ENCODE measurements at places on chromosomes 5 and 9.

- no peak for DNase-seq
These were observed 2.0 kb upstream of the MPDZ start for GRCh38 chr9:13281356-13282016.

GRCh38 chr5:58760222-58760621 lies 177.3 kb downstream of the RAB3C start:
- no peak for DNase-seq

DNA sequence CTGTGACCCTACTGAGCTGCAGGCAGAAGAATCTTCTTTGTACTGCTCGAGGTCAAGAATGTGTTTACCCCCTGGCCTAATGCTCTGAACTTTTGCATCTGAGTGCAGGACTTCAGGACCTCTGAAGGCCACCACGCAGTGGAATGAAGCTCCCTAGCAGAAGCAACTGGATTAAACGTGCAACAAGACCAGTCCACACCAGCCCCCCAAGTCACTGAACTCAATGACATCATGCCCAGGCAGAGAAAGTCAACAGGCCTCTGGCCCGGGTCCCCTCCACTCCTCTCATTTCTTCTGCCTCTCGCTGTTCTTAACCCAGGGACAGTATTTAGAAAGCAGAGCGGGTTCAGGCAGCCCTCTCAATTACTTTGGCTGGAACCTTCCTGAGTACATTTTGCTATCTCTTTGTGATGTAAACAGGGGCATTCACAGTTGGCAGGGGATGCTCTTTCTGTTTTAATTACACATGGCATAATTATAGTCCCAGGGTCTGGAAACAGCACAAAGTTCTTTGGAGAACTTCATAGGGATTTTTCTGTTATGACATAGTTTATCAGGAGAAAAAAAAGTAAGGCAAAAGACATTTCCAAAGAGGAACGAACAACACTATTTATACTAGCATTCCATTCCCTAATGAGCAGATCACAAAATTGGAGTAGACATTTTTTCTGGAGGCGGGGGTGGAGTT lies 108.2 kb upstream of the SPATA31D4 start:
- DNase-seq, result no peak

DNA sequence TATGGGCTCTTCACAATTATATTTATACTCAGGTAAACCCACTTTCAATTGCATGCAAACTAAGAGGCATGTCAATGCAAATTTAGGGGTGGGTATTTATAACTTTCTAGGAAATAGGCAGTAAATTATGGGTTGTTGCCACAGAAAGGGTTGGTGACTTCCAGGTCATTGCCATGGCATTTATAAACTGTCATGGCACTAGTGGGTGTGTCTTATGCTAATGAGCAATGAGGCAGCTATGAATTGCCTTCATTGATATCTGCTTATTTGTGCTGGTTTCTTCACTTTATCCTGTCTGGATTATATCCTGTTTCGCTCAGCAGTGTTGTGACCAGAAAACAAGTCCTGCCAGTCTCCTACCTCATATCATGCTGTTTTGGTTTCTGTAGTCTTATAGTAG lies 597.3 kb upstream of the DAB2 start:
- DNase-seq, result no peak

DNA sequence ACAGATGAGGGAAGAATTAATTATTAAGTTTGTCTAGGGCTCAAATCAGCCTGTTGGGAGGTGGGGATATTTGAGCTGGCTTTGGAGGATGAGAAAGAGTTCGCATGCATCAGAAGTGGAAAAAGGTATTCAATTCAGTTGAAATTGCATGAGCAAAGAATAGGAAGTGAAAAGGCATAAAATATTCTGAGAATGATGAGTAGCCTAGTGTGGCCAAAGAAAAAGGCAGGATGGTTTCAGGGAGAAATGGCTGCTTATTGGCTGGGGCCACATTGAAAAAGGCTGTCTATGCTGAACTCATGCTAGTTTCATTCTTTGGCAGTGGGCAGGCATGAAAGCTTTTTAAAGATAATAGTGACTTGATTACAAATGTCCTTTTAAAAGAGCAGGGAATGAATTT lies 235.4 kb upstream of the RIOK2 start:
- no peak for DNase-seq

- no peak for DNase-seq
These were observed 11.7 kb upstream of the TAS2R1 start for GRCh38 chr5:9641806-9642355.

DNA sequence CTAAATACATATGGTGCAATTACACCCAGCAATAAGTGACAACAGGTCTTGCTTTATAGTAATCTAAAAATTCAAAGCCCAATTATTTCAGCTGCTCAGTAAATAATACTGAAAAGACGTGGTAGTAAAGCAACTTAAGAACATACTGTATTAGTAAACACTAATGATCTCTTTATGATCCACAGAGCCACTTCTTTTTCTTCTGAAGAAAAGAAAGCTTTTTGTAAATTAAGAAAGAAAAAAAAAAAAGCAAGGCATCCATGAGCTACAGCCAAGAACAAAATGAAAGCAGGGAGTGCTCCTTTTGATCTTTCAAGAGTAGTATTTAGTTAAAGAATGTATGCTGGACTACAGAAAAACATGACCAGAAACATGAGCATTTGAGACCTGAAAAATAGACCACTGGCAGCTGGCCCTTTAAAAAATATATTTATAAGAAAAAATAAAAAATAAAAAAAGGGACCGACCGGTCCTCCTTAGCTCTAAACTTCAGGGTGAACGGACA lies 348.7 kb downstream of the GLIS3 start:
- DNase-seq, result no peak

- no peak for DNase-seq
These were observed 28.4 kb upstream of the CAST start for GRCh38 chr5:96633820-96634219.

- no peak for DNase-seq
These were observed 31.8 kb downstream of the TSTD2 start for GRCh38 chr9:97601228-97601898.

DNA sequence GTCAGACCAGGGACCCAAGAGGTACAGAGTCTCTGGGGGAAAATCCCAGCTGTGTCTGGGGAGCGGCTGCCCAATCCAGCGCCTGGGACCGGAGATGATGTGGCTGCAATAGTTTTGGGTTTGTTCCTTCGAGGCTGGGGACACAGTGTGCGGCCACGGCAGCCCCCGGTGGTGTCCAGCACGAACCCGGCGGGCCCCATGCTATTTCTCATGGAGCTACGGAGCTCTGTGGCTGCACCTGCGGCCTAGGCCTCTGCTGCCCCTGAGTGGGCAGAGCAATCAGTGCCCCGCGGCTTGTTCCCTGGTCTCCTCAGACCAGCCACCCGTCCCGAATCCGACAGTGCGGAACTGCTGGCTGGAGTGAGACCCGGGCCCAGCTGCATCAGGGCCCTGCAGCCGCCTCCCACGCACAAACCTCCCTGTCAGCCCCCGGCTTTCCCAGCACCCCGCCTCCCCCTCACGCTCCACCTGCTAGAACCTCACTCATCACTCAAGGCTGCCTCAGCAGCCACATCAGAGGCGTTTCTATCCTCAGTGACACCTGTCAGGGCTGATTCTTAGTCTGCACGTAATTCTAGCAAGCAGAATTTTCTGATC lies 29.0 kb downstream of the SARDH start:
- peak; percentile 69 for DNase-seq

GRCh38 chr5:71969460-71969859 lies 137.8 kb upstream of the MAP1B start:
- DNase-seq, result no peak

DNA sequence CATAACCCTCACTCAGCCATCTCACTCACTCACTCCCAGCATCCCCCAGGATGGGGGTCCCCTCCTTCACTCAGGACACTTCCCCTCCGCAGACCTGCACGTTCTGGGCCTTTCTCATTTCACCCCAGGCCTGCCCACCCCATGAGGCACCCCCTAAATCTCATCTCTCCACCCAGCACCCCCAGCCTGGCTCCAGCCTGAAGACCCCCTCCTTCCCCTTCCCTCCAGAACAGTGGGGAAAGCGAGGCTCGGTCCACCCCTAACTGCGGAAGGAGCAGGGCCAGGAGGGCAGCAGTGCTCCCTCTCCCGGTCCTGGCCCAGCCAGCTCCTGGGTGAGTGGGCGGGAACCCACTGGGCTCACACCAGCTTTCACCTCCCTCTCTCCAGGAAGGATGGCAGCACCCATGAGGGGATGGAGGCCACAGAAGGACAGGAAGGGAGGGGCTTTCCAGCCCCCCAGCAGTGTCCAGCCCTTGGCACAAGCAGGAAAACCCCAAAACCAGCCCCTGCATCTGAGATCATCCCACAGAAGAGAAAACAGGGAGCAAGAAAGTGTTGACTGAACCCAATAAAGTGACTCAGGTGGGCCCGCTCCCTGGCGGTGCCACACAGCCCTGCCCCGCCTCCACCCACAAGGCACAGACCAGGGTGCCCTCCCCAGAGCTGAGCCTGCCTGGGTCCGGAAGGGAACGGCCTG lies 55.0 kb downstream of the LRSAM1 start:
- no peak for DNase-seq

GRCh38 chr9:132894346-132894745 lies 15.6 kb downstream of the SPACA9 start:
- DNase-seq, result no peak

- DNase-seq, result no peak
These were observed 9.5 kb downstream of the NUDT2 start for GRCh38 chr9:34338665-34339385.

DNA sequence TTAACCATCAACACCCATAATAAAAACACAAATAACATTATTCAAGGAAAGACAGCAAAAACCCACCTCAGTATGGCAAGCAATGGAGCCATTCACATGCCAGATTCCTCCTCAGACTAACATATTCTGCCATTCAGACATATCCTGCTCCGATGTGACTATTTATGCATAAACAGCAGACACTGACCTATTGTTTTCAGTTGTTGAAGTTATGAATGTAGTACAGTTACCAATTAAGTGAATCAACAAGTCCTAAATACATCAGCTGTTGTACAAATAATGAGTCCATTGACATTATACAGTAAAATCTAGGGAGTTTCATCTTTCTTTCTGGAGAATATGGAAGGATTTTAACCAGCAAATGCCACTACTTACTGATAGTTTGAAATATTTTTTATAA lies 131.7 kb downstream of the DENND1A start:
- no peak for DNase-seq

GRCh38 chr5:178208540-178209227 lies 4.4 kb downstream of the HNRNPAB start:
- no peak for DNase-seq

DNA sequence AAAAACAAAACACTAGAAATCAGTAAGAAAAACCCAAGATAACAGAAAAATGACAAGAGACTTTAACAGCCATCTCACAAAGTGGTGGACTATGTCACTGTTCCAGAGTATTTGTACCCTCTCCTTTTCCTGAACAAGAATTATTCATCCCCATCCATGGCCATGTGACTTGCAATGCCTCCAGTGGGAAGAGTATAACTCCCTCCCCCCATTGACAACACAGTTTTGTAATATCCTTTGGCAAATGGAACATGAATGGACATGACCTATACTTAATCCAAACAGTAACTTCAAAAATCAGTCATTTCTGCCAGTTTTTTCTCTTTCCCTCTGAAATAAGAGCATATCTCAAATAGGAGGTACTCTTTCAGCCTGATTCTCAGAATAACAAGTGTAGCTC lies 33.9 kb downstream of the PTBP3 start:
- no peak for DNase-seq

GRCh38 chr9:136062657-136063439 lies 32.2 kb downstream of the NACC2 start:
- no peak for DNase-seq

DNA sequence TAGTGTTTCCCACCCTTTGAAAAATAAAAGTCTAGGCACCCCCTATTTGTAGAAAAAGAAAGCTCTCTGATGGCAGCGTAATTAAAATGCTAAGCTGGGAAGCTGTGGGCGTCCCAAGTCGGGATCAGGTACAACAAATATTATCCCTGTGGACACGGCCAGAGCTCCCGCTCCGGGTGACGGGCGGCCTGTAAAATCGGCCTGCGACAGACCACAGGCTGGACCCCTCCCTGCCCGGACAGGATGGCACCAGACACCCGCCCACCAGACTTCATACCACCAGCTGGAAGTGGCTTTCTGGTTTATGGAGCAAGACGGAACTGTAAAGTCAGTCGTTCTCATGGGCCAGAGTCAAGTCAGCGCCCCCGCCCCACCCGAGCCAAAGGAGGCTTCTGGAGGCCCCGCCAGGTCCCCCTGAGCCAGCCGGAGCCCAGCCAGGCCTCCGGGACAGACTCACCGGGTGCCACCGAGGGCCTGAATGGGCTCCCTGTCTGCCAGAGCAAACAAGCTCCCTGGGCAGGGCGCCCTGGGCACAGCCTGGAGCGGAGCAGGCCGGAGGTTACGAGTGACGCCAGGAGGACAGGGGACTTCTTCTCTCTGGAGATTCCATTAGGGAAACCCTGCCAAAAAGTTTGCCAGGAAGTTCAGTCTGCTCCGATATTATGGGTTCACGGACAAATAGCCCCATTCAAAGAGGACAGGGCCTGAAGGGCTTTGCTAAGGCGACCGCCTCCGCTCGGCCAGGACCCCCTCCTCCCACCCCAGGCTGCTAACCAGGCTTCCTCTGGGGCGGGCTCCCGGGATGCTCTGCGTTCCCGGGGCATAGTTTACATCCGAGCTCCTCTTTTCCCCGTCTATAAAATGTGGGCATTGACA lies 173.7 kb downstream of the ERCC6L2 start:
- DNase-seq, result no peak

GRCh38 chr9:20872340-20872977 lies 159.0 kb downstream of the HACD4 start:
- DNase-seq, result no peak

GRCh38 chr5:165173651-165174050 lies 1668.2 kb downstream of the MAT2B start:
- DNase-seq, result no peak

- no peak for DNase-seq
These were observed 147.5 kb downstream of the MPDZ start for GRCh38 chr9:13131991-13132390.

DNA sequence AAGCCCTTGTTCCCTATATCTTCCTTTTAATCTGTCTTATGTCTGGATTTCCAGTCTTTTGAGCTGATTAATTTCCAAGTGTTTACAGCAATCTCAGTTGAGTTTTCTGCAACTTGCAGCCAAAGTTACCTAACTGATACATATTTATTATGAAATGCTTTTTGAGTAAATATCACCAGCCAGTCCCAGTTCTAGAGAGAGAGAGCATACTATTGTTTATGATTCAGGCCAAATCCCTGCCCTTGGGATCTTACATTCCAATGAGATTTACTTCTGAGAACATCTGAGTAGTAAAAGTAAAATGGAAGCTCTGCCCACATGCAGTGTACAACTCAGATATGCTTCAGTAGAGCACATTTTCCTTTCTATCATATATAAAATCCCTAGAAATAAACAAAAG lies 661.7 kb downstream of the KCTD16 start:
- no peak for DNase-seq

DNA sequence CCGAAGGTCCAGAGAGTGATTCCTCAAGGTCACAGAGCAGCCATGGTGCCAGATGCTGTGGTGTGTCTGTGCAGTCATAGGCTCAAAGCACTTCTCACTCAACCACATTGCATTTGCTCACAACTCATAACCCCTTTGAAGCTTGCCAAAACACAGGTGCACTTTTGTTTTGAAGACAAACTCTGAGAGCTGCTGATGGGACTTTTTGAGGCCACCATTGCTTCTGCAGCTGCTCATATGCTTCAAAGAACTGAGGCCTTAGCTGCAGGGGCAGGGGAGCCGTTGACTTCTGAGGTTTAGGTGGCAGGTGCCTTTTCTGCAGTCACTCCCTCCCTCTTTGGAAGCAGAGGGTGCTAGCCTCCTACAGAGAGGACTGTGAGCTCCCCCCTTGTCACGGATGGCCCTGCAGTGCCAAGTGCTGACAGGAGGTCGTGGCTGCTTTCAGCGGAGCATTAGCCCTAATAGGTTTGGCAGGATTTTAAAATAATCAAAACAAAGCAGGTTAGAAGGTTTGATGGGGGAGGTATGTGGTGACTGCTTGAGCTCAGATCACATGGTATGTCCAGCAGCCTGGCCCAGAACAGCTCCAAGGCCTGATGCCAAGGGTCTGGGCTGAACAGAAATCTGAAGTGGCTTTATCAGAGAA lies 232.1 kb downstream of the MAN2A1 start:
- DNase-seq, result peak; percentile 24

Measured in activated CD4-positive, alpha-beta T cell treated with anti-CD3 and anti-CD28 coated beads, Interleukin-2, amount 50 U/mL, for 4 hours (primary cell).